Neural progenitor cell (in vitro differentiated cells): ENCODE measurements at places on chromosomes 4 and X.

DNA sequence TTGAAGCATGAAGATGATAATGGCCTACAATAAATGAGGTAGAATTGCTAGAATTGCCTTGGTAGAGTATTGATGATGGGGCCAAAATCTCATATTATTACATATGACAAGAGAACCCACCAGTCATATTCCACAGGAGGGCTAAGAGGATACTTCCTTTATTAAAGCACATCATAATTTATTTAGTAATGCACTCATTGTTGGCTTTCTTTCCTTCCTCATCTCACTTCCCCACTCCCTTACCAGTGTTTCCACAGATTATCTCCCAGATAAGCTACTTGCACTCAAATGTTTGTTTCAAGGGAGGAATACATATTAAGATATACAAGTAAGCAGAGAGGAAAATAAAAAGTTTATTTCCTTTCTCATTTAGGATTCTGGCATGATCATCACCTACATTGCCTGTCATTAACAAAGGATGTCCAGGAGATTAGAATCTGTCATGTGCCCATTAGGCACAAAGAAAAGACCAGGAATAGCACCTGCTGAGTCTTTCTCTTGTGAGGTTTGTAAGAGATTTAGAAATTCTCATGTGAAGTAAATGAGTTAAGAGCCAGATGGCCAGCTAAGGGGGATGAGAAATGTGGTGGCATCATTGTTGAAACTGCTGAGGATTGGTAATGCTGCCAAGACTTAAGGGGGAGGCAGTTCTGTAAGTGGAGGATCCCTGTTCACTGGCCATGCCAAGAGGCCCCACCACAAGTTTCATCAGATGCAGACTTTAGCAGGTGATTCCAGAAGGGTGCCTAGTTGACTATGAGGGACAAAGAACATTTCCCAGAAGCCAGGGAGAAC, 52.4 kb upstream of the PRDM8 start:
- DNase-seq: peak; percentile 49

GRCh38 chr4:68369142-68369805, 19.4 kb upstream of the YTHDC1 start:
- no peak for DNase-seq

- no peak for DNase-seq
Observed at GRCh38 chr4:76562161-76562560, 127.1 kb downstream of the SHROOM3 start.

GRCh38 chr4:143763587-143763986, 63.1 kb upstream of the FREM3 start:
- DNase-seq: no peak

DNA sequence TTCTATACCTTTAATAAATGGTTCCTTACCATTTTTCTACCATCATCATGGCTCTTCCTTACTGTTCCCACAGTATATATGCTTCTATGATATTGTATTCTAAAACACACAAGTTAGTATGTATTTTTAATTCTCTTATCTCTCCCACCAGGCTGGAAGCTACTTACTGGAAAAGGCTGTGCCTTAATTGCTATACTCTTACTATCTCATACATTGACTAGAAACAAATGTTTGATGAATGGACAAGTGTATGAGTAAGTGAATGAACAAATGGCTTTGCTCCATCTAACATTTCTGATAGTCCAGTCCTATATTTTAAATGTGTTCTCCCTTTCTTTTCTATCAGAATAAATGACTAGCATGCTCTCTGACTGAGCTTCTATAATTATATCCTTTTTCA, 320.8 kb upstream of the RASGEF1B start:
- no peak for DNase-seq

DNA sequence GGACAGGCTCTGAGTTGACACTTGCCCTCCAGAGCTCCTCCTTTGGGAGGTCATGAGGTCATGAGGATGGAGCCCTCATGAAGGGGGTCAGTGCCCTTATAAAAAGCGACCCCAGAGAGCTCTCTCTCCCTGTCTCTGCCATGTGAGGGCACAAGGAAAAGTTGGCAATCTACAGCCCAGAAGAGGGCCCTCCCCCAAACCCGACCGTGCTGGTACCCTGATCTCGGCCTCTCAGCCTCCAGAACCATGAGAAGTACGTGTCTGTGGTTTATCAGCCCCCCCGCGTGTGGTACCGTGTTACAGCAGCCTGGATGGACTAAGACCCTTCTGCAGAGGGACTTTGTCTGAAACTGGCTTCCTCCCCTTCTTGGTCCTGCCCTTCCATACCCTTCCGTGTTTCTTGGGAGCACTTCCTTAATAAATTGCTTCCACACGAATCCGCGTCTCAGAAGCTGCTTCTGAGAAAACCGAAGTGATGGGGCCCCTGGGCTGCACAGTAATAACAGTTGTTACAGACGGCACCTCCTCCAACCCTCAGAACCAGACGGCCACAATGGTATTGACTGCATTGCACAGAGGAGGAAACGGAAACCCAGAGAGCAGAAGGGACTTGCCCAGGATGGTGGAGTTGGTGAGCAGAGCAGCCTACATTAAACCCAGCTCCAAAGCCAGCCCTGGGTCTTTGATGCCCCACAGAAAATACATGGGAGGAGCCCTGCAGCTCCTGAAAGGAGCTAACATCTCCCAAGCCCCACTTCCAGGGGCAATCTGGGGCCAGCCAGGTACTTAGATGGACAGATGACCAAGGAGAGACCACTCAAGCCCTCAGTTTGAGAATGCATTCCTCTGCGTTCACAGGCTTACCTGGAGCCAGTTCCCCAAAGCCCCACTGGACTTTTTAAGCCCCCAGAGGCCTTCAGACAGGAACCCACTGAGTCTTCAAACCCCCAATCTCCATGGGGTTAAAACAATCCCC, 242.7 kb downstream of the BCOR start:
- DNase-seq: no peak

DNA sequence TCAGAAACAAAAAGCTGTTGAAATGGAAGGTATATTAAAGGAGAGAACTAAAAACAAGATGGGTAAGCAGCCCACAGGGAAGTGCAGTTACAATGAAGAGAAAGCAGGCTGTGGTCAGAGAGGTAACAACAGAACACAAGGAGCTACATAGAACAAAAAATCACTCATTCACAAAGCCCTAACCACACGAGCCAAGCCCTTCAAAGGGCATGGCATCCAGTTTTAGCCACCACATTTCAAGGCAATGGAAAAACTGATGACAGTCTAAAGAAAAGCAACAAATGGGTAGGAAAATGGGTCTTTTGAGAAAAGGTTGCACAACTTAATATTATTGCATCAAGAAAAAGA, 37.5 kb downstream of the KDR start:
- DNase-seq: no peak

- no peak for DNase-seq
Observed at GRCh38 chrX:8091510-8091909, 79.6 kb downstream of the VCX2 start.

- no peak for DNase-seq
Observed at GRCh38 chr4:39706334-39706733, 8.4 kb downstream of the UBE2K start.

- no peak for DNase-seq
Observed at GRCh38 chrX:11757397-11757718, 679 bp upstream of the MSL3 start.

- DNase-seq: no peak
Observed at GRCh38 chr4:3831529-3832150, 65.5 kb downstream of the ADRA2C start.

DNA sequence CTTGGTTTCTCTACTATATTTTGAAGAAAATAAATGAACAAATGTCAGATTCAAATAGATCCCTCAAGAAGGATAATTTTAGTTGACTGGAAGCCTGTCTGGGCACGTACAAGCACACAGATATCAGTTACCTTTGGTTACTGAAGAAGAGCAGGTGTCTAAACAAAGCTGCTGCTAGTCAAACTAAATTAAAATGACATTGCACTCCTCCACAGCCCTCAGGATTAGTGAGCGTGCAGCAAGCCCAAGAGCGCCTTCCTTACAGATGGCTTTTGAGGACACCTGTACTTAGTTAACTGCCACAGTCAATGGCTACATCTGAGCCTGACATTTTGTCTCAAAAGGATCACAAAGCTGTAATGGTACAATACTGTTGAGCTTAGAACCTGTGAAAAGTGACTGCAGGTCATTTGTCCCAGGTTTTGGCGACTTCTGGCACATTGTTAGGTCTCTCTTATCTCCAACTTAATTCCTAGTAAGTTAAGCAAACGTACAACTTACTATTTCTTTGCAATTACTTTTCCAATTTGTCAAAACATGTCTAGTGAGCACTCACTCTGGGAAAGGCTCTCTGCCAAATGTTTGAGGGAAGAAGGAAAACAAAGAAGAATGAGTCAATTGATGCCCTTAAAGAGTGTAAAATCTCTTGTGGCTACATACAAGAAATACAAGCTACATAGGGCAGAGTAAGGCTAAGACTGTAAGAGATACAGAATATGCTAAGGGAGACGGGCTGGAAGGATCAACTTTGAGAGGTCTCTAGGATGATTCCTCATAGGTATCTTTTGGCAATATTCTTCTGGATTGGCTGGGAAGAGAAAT, 25.6 kb upstream of the DAPP1 start:
- DNase-seq: no peak

DNA sequence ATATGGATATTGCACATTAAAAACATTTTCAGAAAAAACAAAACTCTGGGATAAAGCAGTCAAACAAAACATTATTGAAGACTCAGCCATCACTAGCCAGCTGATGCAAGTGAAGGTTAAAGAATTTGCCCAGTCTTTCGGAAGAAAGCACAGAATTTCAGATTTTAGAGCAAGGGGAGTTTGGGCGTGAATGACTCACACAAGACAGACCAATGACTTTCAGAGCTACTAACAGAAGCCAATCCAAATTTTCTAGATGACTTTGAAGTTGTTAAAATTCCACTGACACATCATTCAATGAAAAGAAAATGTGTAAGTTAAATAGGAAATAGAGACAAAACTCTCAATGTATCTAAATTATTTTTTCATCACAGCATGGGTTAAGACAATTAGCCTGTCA, 4.0 kb downstream of the MRFAP1L1 start:
- DNase-seq: no peak

GRCh38 chrX:72105436-72105835, 26.3 kb downstream of the RTL5 start:
- no peak for DNase-seq

GRCh38 chrX:154727871-154728270, 23.0 kb downstream of the GAB3 start:
- no peak for DNase-seq

DNA sequence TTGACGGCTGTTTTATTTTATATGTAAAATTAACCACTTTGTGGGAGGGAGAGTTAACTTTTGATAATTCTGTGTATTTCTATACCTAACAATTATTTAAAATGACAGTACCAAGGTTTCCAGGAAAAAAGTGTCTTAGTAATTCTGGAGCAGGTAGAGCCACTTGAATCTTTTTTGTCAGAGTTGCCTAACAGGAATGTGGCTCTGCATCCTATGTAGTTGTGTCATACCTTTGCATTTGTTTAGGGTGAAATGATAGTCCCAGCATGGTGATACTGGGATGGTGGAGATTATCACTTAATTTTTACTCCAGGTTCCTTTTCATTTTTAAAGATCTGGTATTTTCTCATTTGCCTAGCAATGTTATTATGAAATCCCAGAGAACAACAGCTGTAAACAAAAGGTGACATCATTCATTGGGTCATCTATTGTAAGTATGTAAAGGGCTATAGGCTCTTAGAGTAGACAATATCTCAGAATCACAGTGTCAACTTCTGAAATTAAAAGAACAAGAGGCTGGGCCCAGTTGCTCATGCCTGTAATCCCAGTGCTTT, 9.6 kb downstream of the SGMS2 start:
- no peak for DNase-seq

- no peak for DNase-seq
Observed at GRCh38 chrX:15758140-15758539, 20.1 kb downstream of the CA5B start.

DNA sequence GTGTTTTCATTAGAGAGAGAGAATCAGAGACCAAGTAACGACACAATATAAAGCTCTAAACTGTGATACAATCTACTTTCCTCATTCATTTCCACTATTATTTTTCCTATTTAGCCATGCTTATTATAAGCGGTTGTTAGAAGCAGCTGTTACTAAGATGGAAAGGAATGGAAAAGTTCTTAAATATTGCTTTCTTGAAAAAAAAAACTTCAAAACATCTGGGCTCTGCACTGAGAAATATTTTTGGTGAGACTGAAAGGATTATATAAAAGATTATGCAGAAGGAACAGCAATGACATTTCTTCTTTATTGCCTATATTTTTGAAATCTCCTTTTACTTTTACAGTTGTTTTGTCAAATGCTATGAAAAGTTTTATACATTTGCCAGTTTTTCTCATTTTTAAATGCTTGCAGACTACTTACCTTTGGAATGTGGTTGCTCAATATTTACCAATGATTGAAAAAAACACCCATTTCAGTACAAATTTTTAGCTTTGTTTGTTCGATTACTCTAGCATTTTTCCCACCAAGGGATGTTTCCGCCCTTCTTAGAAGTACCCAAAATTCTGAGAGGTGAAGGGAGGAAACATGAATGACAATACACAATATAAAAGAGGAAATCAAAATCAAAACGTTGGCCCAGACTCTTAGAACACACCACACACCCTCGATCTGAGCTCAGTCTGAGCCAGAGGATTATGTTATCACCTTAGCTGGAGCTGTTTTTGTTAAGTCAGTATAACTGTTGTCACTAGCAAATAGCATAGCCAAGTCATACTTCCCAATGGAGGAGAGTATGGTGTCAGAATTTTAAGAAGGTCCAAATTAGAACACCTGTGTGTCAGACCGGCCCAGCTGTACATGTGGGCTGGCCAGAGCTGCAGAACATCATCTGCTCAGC, 18.4 kb downstream of the DKK2 start:
- DNase-seq: no peak

- DNase-seq: no peak
Observed at GRCh38 chrX:38804432-38804681, 3.1 kb downstream of the MID1IP1 start.

- no peak for DNase-seq
Observed at GRCh38 chrX:65933085-65933589, 106.7 kb downstream of the VSIG4 start.

DNA sequence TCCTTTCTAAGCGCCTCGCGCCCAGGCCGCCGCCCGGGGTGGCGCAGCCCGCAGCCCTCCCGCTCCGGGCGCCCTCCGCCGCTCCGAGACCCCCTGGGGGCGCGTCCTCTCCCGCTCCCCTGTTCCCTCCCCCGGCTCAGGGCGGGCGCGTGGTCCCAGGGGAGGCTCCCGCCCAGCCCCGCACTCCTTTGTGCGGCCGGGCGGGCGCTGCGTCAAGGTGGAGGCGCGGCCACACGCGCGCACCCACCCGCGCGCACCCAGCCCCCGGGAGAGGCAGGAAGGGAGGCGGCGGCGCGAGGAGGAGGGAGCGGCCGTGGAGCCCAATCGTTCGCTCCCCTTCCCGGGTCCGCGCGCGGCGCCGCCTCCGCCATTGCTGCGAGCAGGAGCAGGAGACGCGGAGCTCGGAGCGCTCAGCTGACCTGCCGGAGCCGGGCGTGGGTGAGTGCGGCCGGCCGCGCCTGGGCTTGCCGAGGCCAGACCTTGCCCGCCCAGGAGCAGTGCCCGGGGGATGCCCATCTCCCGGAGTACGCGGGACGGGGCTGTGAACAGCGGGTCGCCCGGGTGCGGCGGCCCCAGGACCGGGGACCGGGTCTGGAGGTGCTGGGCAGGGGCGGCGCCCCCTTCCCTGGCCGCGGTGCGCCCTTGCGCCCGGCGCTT, at the start of gene NSG1:
NSG1 (plus strand) TSS at position 367 of the 657 bp plus-strand sequence. CDS start 528 bp downstream, outside the sequence.
- DNase-seq: peak; percentile 73

- DNase-seq: no peak
Observed at GRCh38 chr4:26856906-26857277, 3.7 kb upstream of the STIM2 start.

GRCh38 chrX:129983575-129984110, 1.2 kb downstream of the BCORL1 start:
- peak; percentile 74 for DNase-seq
